ENCODE measurements at places on chromosomes 5 and 9.

DNA sequence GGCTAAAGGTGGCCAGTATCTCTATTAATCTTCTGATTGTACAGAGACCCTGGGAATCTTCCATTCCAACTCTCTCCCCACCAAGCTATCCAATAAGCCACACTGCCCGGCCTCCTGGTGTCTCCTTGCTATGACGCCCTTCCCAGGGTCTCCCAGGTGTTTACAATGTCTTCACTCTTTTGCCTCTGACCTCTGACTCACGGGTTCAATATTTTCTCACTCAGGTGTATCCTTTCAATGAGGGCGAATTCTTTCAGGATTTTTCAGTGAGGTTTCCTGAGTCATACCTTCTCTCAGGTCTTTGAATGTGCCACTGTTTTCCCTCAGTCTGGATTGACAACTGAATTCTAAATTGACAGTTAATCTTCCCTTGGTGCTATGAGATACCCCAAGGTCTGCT is 53.7 kb upstream of the IRX4 start:
- no peak for DNase-seq

- no peak for DNase-seq
These were observed 101.0 kb downstream of the TMEM232 start for GRCh38 chr5:110625376-110625999.

GRCh38 chr5:121525706-121526105 is 326.0 kb upstream of the FTMT start:
- DNase-seq, result no peak

DNA sequence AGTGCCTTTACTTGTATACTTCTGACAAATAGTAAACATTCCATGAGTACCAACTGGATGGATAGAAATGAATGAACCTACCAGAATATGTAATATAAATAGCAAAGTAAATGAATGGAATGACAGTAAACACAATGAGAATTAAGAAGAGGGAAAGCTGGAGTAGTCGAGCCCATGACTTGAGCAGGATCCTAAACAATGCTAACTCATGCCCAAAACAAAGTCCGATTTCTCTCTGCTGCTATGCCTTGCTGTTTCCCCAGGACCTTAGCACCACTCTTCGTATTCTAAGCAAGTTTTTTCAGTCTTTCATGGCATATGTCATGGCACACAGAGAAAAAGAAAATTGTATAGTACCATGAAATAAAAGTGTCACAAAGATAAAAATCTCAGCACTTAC is 1.8 kb downstream of the XPA start:
- no peak for DNase-seq

DNA sequence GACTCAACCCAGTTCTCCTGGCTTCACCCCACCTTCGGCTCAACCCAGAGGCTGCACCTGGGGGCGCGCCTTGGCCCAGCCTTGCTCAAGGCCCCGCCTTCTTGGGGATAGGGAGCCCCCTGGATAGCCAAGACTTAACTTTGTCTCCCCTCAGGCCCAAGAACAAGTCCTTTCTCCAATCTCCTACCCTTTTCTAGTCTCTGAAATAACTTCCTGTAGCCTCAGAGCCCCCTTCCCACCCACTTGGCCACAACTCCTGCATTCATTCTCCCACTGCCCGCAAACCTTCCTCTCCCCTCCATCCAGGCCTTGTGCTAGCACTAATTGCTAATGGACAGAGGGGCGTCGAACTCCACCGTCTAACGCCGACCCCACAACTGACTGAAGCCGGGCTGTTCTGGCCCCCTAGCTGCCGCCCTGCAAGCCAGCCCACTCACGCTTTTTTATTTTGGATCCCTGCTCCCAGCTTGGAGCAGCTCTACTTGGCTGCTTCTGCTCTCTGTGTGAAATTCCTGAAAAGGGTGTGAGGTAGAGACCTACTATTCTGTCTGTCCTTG is 579 bp upstream of the ASTN2 start:
- no peak for DNase-seq

DNA sequence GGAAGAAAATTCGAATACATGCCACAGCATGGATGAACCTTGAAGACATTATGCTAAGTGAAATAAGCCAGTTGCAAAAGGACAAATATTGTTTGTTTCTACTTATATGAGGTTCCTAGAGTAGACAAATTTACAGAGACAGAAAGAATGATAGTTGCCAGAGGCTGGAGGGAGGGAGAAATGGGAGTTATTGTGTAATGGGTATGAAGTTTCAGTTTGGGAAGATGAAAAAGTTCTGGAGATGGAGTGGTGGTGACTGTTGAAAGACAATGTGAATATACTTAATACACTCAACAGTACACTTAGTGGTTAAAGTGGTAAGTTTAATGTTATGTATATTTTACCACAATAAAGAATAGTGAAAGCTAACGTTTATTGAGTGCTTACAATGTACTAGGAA is 99.6 kb upstream of the SLC44A1 start:
- no peak for DNase-seq

GRCh38 chr9:118529624-118530214 is 825.5 kb downstream of the TLR4 start:
- DNase-seq, result no peak

- DNase-seq, result no peak
These were observed 5.5 kb downstream of the NR2F1 start for GRCh38 chr5:93588352-93589151.

GRCh38 chr5:129971714-129972113 is 67.4 kb downstream of the CHSY3 start:
- DNase-seq, result no peak

GRCh38 chr9:77841739-77842386 is 189.7 kb downstream of the GNAQ start:
- DNase-seq, result no peak

DNA sequence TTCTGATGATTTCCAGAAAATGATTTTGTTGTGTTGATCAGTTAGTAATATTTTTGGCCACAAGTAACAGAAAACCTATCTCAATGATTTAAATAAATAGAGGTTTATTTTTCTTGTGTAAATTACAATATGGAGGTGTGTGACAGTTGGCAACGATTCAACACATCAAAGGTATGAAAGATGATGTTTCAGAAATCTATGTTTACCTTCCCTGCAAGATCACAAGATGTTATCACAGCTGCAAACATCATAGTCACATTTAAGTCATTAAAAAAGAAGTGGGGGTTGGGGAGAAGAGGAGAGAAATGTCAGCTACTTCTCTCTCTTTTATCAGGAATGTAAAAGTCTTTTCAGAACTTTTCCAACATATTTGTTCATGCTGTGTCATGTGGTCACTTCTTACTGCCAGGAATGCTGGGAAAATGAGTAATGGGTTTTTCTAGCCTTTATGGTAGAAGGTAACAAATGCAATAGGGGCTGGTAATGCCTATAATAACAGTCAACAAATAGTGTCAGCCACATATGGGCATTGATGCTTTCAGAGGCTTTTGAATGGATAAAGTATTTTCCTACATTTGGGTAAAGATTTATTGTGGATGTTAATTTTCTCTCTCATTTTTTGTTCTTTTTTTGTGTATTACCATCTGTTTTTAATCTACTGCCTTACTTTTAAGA is 742.7 kb downstream of the TLE1 start:
- no peak for DNase-seq

DNA sequence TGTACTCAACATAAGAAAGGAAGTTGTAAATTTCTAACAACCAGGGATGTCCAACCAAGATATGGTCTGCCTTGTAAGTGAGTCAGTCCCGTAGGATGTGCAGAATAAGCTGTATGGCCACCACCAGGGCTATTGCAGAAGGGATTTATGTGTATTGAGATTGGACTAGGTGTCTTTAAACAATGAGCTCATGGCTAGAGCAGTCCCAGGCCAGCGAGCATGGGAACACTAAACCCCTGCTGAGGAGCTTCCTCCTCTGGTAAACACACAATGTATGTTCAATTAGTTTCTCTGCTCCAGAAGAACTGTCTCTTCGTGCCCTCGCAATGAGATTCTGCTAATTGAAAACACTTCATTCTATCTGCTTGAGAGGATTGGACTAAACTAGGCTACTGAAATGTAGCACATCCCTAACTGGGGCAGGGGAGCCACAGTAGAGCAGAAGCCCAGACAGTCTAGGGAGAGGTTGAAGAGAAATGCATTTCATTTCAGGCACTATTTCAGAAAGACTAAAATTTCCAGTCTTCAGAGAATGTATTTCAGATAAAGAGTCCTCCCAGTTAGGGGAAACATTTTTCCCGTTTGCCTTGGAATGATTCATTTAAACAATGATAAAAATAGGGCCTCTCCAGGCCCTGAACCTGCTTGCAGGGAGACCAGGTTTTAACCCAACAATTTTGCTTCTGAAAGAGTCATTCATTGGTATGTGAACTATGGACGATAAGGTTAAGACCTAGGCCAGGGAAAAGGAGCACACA is 154.7 kb downstream of the FAM114A2 start:
- DNase-seq, result no peak

DNA sequence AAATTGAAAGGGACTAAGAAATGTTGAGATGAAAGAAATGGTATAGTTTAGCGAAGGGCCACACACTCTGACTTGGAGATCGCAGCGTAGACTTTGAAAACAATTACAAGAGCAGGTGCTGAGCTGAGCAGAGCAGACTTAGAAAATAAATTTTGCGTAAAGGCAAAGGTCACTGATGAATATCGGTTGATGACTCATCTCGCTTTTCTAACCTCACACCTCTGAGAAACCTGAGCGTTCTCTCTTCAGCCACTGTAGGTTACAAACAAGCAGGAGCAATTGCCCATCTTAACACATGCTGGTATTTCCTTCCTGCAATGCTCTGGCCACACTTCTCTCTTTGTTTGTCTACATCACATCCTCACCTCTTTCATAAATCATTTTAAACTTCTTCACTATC is 190.6 kb upstream of the C9orf72 start:
- DNase-seq, result no peak

DNA sequence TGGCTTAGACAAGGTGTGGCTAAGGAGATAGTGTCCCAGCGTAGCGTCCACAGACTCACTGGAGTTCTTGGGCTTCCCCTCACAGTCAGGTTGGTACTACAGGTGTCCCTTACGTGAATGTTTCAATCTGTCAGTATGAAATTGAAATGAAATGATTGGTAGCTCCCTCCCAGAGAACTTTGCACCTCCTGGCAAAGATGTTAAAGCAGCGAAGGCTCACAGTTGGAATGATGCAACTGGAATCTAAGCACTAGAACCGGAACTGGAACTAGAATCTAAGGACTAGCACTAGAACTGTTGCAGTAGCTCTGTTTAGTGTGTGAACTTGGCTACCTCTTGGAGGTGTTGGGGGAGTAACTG is 1.1 kb downstream of the SLC31A1 start:
- no peak for DNase-seq

DNA sequence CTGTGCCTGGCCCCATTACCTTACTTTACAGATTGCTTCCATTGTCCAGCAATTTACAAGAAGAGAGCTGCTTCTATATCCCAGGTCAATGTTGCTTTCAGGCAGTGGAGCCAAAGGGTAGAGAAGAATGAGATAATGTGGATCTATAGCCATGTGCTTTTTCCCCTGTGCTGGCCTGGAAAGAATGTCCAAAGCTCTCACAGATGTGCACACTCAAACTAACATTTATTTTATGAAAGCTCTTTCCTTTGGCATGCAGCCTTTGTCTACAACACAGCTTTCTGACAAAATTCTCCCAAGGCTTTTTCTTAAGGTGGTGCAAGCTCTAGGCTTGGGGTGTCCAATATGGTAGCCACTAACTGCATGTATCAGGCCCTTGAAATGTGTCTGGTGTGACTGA is 217.3 kb downstream of the LRRC70 start:
- no peak for DNase-seq

- no peak for DNase-seq
These were observed 57.6 kb downstream of the PAX5 start for GRCh38 chr9:36976371-36977030.

GRCh38 chr5:42225009-42225408 is 198.2 kb upstream of the GHR start:
- no peak for DNase-seq

DNA sequence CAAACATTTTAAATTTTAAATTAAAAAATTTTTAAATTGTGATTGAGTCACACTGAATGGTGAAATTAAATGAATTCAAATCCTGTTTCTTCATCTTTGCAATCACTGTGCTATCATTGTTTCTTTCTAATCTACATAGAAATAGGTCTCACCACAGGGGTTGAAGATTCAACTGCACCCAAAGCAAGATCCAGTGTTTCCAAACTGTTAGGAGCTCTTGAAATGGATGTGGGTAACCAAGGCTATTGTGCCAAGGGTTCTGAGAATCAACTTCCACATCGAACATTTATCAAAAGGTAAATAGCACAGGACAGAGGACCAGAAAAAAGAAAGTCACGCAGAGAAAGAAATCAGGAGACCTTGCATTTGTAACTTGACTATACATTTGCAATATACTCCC is 172.6 kb upstream of the RASEF start:
- DNase-seq, result no peak

DNA sequence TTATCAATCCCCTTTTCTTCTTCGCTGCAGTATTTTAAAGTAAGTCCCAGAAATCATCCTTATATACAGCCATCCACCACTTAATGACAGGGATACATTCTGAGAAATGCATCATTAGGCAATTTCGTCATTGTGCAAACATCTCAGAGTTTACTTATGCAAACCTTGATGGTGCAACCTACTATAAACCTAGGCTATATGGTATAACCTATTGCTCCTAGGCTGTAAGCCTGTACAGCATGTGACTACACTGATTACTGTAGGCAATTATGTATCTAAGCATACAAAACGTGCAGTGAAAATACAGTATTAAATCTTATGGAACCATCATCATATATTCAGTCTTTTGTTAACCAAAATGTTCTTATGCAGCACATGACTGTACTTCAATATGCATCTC is 36.8 kb downstream of the SAXO1 start:
- no peak for DNase-seq

DNA sequence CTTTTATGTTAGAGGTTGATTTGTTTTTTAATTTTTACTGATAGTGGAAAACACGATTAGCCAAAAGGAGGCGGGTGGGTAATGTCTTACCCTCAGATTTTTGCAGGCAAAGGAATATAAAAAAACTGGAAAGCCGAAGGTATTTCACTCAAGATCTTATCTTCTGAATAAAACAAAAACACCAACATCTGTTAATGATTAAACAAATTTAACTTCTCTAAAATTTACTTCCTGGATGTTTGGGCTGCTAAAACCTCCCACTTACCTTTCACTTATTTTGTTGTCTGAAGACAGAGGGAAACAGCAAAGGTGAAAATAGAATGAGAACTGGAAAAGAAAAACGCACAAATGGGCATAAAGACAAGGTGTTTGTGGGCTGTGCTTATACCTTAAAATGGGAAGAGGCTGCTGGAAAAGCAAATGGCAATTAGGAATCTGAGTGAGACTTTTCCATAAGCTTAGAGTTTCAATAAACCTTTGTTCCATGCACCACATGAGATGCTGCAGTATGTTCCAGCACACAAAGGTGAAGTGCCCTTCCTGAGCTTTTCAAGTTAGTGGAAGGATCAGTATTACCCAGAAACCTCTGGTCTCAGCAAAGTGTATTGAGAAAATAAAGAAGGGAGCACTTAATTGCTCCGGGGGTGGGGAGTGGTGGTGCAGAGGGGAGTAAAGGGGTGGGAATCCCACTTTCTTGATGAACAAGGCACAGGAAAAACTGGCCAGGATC is 298.3 kb downstream of the BNC2 start:
- DNase-seq, result no peak
